ENCODE measurements at places on chromosomes 7 and 10.
A peak's percentile ranks its signal among the peaks of the same experiment; 100 is the strongest.

DNA sequence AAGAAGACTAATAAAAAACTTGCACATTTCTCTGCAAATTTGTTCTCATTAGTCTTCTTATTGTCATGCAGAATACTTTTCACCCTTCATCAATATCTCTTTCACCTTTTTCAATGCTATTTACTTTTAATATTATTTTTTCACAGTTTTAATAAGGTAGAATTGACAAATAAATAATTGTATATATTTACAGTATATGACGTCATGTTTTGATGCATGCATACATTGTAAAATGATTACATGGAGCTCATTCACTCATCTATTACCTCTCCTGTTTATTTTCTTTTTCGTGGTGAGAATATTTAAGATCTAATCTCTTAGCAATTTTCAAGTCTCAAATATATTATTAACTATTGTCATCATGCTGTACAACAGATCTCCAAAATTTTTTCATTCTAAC, 658.2 kb upstream of the MKI67 start:
- no peak for DNase-seq

DNA sequence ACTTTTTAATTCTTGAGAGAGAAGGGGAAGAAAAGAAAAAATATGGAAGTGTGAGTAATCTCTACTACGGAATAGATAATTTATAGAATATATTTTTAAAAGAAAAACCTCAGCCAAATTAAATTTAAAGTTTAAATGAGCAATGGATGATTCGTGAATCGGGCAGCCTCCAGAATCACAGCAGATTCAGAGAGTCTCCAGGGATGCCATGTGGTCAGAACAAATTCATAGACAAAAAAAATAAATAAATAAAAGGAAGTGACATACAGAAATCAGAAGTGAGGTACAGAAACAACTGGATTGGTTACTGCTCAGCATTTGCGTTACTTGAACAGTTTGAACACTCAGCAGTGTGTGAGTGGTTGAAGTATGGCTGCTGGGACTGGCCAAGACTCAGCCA, 53.0 kb downstream of the PHYHIPL start:
- DNase-seq, result peak; percentile 71

- no peak for DNase-seq
Observed at GRCh38 chr10:43261578-43262396, 5.1 kb downstream of the RASGEF1A start.

GRCh38 chr10:50470798-50471582, 152.8 kb downstream of the SGMS1 start:
- DNase-seq, result no peak

DNA sequence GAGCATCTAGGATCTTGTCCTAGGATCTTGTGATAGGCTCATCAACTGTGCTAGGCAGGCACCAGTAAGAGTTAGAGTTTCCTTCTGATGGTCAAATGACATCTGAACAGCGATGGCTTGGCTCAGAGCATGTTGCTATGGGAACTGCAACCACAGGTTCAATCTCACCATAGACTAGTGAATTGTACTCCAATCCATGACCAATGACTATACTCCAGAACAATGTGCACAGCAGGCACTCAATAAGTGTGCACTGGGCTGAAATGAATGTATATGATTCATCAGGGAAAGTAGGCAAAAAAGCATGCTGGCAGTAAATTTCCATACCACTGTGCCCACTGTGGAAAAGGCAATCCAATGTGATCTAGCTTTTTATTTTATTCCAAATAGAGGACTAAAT, 163.6 kb upstream of the HPS1 start:
- DNase-seq, result no peak

GRCh38 chr7:16071246-16071857, 350.0 kb downstream of the CRPPA start:
- DNase-seq, result peak; percentile 73
